ENCODE measurements at places on chromosomes 6 and 20.

DNA sequence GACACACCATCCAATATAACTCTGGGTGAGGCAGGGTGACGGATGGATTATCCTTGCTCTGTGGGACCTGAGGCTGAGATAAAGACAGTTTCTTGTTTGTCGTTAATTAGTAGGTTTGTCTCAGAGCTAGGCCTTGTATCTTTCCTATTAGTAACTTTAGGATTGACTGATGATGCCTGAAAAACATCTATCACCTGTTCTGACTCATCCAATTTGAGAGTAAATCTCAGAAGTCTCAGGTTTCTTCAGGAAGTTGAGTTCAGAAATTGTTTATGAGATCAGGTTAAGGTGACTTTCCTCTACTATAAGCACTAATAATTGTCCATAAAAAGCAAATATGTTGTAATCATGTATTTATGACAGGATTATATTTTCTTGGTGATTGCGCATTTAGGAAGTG, 129.5 kb upstream of the SUPT3H start:
- DNase-seq = no peak

GRCh38 chr6:41467627-41468404, 78.4 kb upstream of the FOXP4 start:
- DNase-seq = no peak

DNA sequence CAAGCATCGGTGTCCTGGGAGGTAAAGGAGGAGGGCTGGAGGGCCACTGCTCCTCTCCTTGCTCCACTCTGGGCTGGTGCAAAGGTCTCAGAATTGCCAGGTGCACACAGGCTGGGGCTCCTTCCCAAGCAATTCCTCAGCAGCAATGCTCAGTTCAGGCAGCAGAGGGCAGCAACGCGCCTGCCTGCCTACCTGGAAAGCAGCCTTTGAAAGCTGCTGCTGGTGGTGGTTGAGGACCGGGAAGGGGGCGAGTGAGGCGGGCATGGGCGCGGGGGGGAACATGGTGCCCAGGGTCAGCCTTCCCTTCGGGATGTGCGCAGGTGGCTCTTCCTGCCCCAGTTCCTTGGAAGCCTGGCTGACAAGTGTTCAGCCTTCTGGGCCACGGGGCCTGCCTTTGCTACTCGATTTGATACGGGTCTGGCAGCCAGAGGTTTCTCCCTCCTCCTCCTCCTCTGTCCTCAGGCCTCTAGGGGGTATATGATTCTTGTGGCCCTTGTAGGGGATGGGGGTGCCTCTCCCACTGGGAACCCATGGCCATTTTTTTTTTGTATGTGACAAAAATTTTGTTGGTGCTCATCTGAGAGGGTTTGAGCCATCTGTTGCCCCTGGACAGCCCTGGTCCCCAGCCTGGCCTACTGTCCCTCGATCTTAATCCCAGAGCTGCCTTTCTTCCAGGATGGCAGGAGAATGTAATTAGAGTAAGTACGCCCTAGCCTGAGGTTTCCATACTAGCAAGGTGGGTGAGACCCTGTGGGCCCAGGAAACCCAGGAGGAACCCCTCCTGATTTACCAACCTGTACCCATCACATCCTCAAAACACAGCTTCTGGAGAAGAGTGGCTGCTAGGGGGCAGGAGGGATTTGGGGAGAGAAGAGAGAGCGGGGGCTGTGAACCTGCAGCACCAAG, 20.1 kb downstream of the MRPS18A start:
- peak; percentile 76 for DNase-seq

GRCh38 chr6:24856246-24856599, 57.5 kb upstream of the ARMH2 start:
- no peak for DNase-seq

GRCh38 chr6:144908004-144908403, 622.9 kb downstream of the UTRN start:
- DNase-seq = no peak

DNA sequence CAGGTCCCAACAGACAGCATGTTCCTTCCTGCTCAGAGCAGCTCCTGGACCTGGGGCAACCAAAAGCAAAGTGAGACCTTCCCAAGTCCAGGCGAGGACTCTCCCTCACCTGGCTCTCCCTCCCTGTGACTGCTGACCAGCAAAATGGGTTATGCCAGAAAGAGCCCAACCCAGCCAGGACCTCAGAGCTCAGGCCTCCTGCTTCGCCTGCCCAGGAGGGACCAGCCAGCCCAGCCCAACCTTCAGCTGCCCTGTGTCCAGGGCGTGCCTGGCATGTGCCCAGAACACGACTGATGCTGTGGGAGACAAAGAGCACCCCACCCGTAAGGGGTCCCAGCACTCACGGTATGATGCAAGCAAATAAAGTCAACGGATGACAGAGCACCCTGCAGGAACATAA, 74.0 kb upstream of the CST7 start:
- DNase-seq = no peak

DNA sequence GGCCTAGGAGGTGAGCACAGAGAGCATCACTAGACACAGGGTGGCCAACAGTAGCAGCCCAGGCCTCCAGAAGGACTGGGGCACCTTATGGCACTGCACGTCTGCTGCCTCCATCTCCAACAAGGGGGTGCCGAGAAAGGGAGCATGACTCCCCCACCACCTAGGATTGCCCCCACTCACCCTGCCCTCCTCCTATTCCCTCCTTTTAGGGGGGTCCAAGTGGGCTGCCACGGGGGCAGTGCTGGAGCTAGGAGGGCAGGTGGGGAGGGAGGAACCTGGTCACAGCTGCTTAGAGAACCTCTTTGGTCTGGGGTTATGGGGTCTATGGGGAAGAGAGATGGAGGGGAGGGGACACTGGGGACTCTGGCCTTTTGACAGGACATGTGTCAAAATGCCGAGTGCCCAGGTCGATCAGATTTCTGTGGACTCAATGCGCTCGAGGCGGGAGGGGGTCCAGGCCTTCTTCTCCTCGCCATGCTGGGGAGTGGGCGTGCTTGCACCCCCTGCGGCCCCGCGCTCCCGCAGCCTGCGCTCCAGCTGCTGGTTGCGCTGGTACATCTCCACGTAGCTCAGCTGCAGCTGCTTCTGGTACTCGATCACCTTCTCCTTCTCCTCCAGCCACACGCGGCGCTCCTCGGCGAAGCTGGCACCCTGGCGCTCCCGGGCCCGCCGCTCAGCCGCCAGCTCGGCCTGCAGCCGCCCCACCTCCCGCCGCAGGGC, 4.5 kb upstream of the FASTKD5 start:
- DNase-seq = no peak

- DNase-seq = no peak
Observed at GRCh38 chr6:132959639-132960326, 145.4 kb downstream of the RPS12 start.

DNA sequence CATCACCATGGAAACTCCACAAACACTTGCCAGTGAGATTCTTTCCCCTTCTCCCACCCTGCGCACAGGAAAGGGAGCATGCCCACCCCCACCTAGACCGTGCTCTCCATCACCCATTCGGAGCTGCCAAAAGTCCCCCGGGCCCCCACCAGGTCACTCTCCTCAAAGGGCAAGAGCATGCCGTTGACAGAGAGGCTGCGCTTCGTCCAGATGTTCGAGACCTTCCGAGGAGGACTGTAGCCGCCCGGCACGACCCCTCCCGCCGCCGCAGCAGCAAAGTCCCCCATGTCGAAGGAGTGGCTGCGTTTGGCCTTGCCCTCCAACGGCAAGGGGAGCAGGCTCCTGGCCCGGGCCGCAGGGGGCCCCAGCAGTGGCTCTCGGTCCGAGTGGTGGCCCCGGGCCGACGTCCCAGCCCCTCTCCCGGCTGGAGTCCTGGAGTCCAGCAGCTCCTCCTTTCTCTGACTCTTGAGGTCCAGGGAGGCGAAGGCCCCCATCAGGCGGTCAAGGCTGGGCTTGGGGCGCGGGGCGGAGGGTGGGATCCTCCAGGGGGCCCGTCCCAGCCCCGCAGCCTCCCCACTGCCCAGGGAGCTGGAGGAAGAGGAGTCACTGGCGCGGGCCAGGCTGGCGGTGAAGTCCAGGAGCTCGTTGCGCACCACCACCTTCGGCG, 195.2 kb downstream of the LRFN2 start:
- DNase-seq = no peak

- no peak for DNase-seq
Observed at GRCh38 chr6:125507987-125508655, 206.4 kb upstream of the HDDC2 start.

DNA sequence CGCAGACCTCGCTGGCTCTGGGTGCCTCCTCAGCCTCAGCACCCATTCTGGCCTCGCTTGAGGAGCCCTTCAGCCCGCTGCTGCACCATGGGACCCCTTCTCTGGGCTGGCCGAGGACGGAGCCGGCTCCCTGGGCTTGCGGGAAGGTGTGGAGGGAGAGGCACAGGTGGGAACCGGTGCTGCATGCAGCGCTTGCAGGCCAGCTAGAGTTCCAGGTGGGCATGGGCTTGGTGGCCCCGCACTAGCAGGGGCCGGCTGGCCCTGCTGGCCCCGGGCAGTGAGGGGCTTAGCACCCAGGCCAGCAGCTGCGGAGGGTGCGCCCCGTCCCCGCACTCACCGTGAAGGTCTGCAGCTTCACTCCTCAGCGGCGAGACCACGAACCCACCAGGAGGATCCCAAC, 30.4 kb downstream of the DEFB114 start:
- no peak for DNase-seq

GRCh38 chr6:81769824-81770223, 17.3 kb upstream of the TENT5A start:
- no peak for DNase-seq

- no peak for DNase-seq
Observed at GRCh38 chr20:37736132-37736531, 42.3 kb downstream of the CTNNBL1 start.

DNA sequence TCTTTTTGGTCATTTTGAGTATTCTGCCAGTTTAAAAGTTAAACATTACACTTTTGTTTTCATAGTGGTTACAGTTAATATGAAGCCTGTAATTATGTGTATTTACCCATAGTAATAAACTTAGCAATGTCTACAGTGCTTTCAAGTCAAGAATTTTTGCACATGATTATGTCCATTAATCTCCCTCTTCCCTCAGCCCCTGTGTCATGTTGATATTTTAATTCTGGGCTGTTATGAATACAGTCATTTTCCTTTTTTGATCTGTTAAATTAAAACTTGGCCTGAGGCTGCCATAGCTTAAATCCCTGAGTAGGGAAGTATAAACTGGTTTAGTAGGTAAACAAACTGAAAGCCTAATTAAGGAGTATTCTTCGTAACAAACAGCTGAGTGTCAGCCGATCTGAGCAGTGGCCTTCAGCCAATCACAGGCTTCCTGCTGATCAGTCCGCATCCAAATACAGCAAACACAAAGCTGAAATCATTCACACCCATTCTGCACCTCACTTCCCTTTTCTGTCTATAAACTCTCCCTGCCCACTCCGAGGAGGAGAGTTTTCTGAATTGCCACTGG, 9.5 kb upstream of the SFT2D1 start:
- DNase-seq = no peak

DNA sequence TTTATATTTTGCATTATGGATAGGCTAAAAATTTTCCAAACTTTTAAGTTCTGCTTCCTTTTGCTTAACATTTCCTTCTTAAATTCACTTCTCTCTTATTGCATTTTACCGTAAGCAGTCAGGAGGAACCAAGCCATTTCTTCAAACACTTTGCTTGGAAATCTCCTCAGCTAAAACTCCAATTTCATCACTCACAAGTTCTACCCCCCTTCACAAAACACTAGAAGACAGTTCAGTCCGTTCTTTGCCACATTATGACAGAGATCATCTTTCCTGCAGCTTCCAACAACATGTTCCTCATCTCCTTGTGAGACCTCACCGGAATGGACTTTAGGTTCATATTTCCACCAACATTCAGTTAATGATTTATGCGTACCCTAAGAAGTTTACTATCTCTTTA, 79.2 kb upstream of the LY86 start:
- DNase-seq = no peak

DNA sequence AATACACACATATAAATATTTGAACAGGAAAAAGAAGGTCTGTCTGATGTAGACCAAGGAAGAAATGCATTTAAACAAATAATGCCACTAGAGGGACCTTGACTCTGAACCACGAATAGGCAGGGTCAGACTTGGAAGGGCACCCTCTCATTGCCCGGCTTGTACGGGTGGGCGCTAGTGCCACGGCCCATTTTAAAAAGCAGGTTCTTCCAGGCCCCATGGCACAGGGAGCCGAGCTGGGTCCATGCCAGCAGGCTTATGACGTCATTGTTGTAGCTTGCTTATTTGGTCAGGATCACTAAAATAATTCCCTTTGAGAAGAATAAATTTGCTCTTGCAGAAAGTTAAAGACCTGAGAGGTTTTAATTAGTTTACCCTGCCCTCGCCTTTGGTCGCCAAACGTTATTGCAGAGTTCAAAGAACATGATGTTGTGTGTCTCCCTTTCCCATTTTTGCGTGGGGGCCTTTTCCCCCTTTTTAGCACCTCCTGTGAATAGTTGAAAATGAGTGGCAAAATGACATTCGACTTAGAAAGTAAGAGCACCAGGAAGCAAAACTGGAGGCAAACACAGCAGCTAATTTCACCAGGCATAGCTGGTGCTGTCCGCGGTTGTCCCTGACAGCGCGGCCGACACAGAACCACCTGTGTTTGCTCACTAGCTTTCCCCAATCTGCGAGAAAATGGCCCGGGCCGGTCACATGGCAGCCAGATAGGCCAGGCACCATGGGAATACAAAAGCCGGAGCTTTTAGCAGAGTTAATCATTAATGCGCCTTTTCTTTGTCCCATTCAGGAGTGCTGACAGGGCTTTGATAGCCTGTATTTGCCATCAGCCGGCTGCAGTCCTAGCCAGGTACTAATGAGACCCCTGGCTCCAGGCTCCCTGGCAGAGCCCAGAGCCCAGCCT, 93.8 kb downstream of the FOXA2 start:
- DNase-seq = no peak

DNA sequence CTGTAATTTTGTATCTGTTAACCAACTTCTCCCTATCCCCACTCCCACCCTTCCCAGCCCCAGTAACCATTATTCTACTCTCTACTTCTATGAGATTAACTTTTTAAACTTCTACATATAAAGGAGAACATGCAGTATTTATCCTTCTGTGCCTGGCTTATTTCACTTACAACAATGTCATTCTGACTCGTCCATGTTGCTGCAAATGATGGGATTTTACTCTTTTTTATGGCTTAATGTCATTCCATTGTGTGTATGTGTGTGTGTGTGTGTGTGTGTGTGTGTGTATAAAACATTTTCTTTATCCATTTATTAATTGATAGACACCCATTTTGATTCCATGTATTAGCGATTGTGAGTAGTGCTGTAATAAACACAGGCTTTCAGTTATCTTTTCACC, 76.1 kb downstream of the COL19A1 start:
- no peak for DNase-seq

DNA sequence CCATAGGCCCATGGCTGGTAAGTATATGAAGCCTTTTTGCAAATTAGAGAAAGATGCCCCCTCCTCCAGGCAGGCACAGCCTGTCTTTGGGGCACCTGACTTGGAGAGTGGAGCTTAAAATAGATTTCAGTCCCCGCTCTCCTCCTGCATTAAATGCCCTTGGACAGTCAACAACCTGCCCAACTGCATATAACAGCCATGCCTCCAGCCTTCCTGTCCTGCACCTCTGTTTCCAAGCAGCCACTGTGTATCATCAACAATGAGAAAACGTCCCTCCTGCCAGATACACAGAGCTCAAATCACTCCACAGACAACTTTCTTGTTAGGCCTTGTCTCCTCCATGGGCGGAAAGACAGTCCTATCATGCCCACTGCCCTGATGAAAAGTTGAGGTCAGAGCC, 3.4 kb downstream of the CDH22 start:
- no peak for DNase-seq
